ENCODE measurements at places on chromosomes 4 and X.

GRCh38 chrX:19674041-19674789 lies 158.9 kb upstream of the MAP3K15 start:
- no peak for DNase-seq

DNA sequence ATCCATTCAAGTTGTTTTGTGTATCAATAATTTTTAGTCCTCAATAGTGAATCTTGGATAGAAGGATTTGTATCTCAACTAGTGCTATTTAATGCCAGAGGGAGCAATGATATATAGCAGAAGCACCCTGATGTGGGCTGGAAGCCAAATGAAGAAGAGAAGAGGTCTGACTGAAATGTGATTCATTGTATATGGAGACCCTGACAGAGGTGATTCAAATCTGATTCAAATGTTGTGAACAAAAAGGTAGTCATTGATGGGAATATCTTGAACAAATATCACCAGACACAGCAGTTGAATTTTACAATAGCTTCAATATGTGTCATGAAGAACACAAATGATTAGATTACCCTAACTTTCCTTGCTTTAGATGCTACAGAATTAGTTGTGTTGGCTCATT lies 27.5 kb upstream of the SULT1B1 start:
- no peak for DNase-seq

GRCh38 chr4:73299548-73300280 lies 41.1 kb upstream of the ANKRD17 start:
- no peak for DNase-seq

GRCh38 chr4:48683784-48684666 lies 96.1 kb downstream of the FRYL start:
- DNase-seq: no peak

GRCh38 chrX:102515975-102516941 lies at the start of gene TMSB15A:
Gene TMSB15A (minus strand): TSS chrX:102516739.
- DNase-seq: peak; percentile 24

- no peak for DNase-seq
These were observed 44.1 kb upstream of the FRMD7 start for GRCh38 chrX:132171881-132172280.

DNA sequence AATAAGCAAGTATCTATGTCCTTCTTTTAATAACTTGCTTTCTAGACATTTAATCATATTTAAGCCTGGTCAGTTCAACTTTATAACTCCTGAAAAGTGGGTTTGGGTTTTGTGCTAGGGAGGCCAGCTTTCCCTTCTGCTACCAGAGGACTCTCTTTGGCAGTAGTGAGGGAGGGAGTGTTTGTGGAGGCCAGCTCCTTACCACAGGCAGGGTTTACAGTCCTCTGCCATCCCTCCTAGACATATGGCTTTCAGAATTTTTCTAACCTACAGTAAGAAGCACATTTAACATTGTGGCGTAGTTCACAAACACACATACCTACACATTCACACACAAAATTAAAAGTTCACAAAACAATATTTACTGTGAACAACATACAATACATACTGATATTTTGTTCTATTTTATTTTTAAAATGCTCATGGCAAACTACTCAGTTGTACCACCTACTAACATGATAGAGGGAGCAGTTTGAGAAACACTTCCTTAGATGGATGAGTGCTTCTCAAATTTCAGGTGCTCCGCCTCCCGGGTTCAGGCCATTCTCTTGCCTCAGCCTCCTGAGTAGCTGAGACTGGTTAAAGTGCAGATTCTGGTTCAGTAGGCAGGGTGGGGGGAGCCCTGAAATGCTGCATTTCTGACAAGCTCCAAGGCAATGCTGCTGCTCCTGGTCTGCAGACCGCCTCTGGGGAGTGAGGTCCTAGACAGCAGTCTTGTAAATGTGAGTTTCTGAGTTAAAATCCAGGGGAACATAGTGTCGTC lies 86.7 kb downstream of the PTTG2 start:
- DNase-seq: no peak

DNA sequence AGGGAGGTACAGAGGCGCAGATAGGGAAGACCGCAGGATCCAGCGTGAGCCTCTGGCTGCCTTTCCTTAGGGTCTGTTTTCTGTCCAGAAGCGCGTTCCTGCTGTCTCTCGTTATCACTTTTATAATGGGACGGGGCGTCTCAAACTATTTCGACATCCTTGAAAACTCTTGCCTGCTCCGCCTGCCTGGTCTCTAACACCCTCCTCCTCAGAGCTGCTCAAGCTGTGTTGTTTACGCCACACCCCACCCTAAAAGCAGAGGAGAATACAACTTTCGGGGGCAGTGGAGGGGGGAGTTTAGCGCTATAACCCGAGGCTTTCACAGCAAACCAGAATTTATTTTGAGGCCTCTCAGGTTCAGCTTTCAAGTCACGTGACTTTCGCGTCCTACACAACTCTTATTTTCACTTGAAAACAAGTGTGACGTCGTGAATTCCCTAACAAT lies 646 bp upstream of the FAM3A start:
- no peak for DNase-seq

DNA sequence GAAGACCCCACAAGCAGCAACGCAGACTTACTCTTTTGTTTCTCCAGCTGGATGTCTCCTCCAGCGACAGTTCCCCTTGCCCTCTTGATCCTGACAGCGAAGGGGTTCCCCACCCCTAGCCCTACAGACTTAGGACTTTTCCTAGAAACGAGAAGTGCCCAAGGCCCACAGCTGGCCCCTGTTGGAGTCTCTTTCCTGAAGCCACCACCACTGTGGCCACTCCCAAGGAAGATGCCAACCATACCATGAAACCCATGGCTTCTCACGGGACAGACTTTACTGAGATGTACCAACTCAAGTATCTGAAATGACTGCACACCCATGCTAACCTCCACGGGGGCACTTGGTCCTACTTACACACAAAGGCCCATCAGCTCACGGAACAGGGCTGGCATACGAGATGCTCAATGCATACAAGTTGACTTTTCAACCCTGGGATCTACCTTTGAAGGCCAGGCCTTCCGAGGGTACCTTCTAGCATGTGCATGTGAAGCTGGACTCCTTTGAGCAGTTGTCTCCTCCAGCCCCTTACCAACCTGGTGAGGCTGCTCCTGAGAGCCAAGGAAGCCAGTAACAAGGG lies 924 bp upstream of the IRAK1 start:
- no peak for DNase-seq

GRCh38 chr4:76626686-76627465 lies 191.8 kb downstream of the SHROOM3 start:
- DNase-seq: no peak

GRCh38 chr4:89305712-89306437 lies 1.7 kb downstream of the GPRIN3 start:
- DNase-seq: no peak

DNA sequence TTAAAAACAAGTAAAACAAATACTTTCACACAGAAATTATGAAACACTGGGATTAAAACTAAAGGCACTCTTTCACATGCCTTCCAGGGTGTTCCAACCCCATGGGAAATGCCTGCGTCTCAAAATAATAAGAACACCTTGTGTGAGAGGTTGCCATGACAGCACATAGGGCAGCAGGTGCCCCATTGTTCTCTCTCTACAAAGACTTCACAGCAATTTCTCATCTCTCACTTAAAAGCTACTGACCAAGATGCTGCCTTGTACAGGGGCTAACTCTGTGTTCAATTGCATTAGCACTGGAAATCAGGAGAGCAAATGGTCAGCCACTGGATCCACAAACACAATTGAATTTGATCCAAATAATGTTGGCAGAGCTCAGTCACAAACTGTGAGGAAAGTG lies 102.5 kb upstream of the GALNTL6 start:
- DNase-seq: no peak

DNA sequence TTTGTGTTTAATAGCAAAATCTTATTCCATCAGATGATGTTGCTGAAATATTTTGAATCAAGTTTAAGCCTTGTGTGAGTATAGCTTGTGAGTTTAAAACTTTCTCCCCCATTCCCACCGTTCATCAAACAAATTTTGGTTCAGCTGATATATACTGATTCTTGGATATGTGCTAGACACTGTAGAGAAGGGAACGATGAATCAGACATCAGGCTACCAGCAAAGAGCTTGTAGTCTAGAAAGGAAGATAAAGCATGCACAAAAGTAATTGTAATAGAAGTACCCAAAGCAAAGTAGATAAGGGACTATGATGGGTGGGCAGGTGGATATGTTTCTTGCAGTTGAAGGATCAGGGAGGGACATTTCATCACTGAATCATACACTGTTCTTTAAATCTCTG lies 131.9 kb downstream of the AKAP4 start:
- no peak for DNase-seq

DNA sequence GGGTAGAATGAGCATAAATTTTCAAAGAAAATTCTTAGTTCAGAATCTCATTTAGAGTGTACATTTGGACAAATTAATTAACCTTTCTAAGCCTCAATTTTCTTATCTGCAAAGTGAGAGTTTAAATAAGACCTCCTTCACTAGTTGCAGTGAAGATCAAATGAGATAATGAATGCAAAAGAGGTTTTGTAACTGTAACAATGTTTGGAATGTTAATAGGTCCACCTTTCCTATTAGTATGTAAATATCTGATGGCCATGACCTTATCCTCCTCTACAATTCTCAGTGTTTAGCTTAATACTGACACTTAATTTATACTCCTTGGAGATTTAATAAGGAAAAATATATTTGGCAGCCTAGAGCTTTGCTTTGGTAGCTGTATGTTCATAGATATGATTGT lies 138.8 kb downstream of the GABRG1 start:
- DNase-seq: no peak

DNA sequence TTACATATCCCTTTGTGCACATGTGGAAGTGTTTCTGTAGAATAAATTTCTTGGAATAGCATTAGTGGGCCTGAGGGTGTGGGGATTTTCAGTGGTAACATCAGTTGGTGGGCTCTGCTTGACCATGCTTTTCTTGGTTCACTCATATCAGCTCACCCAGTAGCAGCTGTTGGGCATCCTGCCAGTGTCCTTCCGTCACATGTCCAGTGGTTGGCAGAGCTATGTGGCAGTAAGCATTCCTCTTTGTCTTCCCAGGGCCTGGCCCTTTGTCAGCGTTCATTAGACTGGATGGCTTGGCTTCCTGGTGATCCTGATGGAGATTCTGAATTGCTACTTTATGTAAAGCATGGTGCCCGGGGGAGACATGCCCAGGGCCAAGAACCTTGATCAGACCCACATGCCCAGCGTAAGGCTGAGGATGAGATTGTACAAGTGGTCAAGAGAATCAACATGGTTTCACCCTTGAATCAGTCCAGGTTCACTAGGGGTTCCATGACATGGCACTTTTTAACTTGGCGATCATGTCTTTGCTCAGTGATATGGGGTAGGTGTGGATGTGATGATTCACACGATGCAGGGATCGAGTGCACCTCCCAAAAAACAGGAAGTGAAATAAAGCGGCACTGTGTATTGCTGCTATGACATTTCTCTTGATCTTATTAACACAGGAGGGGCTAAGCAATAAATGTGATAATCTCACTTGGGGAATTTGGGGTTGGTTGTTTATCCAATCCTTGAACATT lies 72.1 kb upstream of the IGFBP7 start:
- no peak for DNase-seq

DNA sequence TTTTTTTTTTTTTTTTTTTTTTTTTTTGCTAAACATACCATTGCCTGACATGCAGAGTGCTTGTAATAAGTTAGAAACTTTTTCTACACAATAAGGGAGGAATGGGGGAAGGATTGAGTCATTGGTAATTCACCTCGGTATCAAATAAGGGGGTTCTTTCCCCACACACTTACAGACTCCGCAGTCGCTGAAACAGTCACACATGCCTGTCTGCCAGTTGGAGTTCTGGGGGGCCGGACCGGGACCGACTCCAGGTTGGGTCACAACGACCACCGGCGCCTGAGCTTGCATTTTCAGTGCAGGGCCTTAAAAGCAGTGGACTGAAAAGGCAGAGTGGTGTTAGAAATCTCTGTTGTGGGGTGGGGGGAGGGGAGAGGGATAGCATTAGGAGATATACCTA lies 6.9 kb downstream of the PLAC8 start:
- no peak for DNase-seq

- DNase-seq: no peak
These were observed 122.6 kb upstream of the PLAC1 start for GRCh38 chrX:134780908-134781307.

DNA sequence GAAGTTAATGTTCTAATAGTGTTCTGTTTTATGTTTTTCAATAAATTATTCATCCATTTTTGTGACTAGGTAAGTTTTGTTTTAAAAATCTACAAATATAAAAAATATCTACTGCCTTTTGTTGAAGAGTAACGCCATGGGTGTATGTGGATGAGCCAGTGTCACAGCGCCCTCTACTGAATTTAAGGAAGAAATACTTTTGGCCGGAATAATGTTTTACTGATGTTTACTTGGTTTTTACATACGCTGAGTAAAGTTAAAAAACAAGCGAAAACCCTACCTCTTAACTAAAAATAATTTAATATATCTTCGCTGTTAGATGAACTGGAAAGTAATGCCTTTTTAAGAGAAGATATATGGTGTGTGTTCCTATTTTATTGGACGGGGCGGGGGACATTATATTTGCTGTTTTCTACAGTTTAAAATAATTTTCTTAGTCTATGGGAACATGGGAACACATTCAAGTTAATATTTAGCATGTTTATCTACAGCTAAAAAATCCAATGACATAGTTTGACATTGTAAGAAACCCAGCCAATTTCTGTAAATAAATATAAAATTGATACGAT lies 86.1 kb downstream of the CPE start:
- no peak for DNase-seq

DNA sequence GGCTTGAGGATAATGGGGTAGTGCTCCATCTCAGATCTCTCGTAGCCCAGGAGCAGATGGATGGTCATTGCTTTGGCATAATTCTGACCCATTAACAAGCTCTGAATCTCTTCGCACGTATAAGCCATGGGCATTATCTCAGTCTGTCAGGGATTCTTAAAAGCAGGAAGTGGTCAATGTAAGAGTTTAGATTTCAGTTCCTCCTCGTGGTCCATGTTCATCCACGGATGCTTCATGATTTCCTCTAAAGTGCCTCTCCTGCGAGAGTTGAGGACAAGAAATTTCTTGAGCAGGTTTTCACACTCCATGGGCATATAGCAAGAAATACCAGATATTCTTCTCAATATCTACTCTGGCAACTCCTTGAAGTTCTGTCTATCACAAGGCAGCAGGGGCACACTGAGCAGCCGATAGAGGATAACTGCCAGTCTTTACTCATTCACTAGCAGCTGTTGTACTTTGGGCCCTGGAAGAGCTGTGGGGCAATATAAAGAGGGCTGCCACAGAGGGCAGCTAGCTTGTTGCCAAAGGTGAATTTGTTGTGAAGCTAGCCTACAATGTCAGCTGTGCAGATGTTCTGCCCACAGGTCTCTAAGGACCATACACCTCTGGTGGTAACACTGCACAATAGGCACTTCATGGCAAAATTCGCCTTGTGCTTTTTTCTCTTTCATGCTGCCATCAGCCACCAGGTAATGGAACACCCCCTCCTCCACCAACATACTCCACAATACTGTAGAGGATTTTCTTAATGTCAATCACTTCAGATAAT lies 52.0 kb upstream of the WDR17 start:
- no peak for DNase-seq

GRCh38 chr4:180811556-180811955 lies 1431.6 kb upstream of the TENM3 start:
- no peak for DNase-seq

GRCh38 chrX:153948847-153949805 lies 4.7 kb upstream of the RENBP start:
- no peak for DNase-seq

Measured in activated T-helper 9 cell treated with anti-CD3 and anti-CD28 coated beads, Interleukin-2, amount 50 U/mL, for 16 hours (primary cell).